ENCODE measurements at places on chromosomes 6 and 20.

- no peak for DNase-seq
These were observed 384.5 kb downstream of the SMOC2 start for GRCh38 chr6:168825226-168826077.

DNA sequence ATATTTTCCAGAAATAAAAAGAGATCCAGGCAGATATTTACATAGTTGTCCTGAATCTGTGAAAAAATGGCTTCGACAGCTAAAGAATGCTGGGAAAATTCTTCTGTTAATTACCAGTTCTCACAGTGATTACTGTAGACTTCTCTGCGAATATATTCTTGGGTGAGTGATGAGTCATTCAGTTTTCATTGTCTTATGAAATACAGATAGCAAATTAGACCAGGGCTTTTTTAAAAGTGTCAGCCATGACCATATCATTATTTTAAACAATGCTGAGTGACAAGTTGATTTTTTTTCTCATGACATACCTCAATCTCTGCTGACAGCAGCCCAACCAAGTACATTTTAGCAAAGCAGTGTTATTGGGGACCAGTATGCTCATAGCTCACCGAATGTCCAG lies 32.8 kb downstream of the TSPYL4 start:
- DNase-seq = no peak

DNA sequence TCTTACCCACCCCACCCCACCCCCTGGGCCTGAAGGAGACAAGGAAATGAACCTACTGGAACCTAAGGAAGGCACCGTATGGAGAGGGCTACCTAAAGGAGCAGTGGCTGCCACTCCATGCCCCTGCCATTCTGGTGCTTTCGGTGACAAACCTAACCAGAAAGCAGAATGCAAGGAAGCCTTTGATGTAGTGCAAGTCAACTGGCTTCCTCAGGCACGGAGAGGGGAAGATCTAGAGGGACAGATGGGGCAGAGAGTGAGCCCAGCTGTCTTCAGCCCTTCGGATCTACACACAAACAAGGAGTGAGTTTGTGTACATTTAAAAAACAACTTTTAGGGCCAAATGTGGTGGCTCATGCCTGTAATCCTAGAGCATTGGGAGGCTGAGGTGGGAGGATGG lies 39.5 kb downstream of the PPP1R16B start:
- DNase-seq = no peak

DNA sequence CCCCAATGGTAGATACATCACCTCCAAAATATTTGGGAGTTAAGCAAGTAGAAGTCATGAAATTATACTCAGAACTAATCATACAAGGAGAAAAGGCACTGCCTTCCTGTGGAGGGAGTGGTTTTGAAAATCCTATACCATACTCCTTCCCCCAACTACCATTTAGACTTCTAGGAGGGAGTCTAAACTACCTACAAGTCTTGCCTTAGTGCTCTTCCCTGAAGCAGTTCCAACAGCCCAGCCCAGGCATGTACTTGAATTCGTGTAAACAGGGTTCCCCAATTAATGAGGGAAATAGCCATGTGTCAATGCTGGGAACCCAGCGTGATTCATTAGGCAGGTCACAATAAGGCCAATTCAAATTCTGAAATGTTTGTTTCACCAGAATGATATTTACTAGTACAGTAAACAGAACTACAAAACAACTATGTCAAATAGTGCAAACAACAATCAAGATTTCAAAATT lies 39.1 kb upstream of the SGK1 start:
- DNase-seq = no peak

- DNase-seq = no peak
These were observed 197.9 kb downstream of the TFAP2C start for GRCh38 chr20:56826705-56827665.

DNA sequence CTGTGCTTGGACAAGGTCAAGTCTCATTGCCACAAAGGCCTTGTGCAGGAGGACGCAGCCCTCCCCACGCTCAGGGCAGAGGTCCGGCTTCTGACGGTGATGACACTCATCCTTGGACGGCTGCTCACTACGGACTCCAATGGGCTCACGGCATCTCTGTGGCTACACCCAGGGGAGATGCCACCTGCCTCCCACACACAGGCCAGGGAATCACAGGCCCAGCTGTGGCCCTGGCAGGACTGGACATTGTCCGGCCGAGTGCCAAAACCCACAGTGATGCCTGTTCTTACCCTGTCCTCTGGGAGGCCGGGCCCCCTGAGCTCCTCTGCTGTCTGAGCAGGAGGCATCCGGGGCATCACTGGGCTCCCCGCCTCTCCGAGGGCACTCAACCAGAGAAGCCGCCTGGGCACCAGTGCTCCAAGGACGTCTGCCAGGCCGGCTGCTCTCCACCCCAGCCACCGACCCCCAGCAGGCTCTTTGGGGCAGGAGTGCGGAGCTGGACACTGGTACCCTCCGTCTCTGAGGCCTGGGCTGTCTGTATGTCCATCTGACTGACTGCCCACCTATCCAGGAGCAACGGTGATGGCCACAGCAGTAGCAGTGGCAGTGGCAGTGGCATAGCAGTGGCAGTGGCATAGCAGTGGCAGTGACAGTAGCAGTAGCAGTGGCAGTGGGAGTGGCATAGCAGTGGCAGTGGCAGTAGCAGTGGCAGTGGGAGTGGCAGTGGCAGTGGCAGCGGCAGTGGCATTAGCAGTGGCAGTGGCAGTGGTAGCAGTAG lies 1.9 kb downstream of the RBBP8NL start:
- no peak for DNase-seq

GRCh38 chr6:63998991-63999390 lies 363.4 kb downstream of the PHF3 start:
- no peak for DNase-seq

GRCh38 chr20:2749951-2750490 lies 50.4 kb downstream of the CPXM1 start:
- no peak for DNase-seq

DNA sequence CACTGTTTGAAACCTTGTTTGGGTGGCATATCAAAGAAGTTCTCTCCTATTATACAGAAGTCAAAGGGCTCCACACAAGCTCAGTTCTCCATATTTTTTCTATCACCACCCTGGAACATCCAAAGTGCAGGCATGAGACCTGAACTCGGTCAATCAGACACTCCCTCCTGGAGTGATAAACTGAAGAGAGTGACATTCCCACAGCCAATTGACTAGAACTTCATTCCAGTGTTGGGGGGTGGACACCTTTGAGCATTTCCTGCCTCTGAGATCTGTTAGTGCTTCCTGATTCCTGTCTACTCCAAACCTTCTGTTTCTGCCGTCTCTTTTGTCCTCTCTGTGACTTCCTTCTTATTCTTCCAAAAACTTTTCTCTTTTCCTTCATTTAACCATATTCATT lies 220.7 kb upstream of the NOX3 start:
- DNase-seq = no peak

GRCh38 chr20:34052414-34052813 lies 58.7 kb downstream of the RALY start:
- no peak for DNase-seq

DNA sequence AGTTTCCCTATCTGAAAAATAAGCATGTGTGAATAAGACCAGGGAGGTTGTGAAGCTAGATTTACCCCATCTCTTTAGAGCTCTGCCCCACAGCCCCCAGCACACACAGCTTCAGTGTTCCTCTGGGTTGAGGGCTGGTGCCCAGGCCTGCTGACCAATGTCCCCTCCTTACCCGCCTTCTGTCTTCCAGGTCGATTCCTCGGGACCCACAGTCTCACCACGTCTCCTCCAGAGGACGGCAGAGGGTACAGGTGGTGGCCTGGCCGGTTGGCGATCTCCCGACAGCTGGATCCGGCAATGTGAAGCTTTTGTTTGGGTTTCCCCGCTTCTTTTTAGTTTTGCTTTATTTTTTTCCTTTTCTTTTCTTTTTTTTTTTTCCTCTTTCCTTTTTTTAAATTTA lies 42.0 kb downstream of the STK35 start:
- peak; percentile 32 for DNase-seq

GRCh38 chr20:60036746-60037499 lies 78.7 kb downstream of the CDH26 start:
- DNase-seq = no peak

DNA sequence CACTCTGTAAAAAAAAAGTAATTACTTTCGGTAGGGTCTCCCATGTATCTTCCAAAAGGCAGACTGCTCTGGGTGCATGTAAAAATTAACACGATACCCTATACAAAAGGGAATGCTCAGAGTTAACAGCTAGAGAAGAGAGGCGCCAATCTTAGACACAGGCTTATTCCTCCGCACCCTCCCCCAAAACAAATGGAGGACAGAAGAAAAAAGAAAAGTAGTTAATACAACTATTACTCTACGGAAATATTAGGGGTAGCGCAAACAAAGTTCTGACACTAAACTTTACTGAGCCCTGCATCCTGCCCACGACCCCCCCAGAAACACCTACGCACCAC lies 331 bp upstream of the UFL1 start:
- no peak for DNase-seq

GRCh38 chr20:63253438-63254231 lies 628 bp downstream of the NKAIN4 start:
- DNase-seq = no peak

- no peak for DNase-seq
These were observed 51.9 kb downstream of the TRAM2 start for GRCh38 chr6:52524918-52525317.

- no peak for DNase-seq
These were observed 94.0 kb upstream of the NHSL1 start for GRCh38 chr6:138593124-138593877.

GRCh38 chr20:34850969-34851368 lies 21.7 kb downstream of the GGT7 start:
- no peak for DNase-seq

DNA sequence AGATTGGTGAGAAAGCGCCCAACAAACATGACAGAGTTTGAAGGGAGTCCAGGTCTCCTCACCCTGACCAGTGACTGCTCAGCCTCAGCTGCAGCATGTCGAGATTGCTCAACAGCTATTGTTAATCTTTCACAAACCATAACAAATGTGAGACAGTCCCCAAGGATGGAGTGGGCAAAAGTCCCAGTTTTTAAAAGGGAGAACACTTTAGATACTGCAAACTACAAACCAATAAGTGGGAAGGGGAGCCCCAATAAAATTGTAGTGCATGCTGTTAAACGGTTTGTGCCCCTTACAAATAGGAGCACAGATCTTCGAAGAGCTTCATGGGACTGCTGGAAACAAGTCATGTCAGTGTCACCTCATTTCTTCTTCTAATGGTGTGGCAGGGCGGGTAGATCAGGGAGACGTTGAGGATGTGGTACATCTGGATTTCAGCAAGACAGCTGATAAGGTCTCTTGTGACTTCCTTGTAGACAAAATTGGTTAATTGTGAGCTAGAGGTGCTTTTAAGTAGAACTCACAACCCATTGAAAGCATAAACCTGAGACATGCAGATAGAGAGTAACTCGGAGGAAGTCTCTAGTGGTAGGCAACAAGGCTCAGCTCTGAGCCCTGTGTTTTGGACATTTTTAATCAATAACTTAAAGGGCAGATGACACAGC lies 134.0 kb upstream of the ARMC2 start:
- DNase-seq = no peak

- no peak for DNase-seq
These were observed 13.4 kb downstream of the PHIP start for GRCh38 chr6:79064635-79065034.

DNA sequence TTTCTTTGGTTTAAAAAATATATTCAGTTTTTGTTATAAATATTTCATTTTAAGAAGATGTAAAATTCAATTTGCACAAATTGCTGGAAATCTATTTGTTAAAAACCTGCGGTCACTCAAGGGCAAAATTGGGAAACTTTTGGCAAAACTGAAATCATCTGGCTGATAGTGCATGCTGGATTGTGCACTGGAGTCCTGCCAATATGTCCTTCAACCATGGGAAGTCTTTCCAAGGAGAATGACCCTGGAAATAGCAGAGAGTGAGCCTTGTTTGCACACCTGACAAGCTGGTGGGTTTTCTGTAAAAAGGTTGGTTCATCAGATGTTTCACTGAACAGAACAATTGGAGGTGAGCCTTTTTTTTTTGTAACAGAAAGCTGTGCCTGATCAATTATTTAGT lies 413.5 kb downstream of the BTBD3 start:
- DNase-seq = no peak

- DNase-seq = no peak
These were observed 126.5 kb downstream of the SLC24A3 start for GRCh38 chr20:19338960-19339359.

DNA sequence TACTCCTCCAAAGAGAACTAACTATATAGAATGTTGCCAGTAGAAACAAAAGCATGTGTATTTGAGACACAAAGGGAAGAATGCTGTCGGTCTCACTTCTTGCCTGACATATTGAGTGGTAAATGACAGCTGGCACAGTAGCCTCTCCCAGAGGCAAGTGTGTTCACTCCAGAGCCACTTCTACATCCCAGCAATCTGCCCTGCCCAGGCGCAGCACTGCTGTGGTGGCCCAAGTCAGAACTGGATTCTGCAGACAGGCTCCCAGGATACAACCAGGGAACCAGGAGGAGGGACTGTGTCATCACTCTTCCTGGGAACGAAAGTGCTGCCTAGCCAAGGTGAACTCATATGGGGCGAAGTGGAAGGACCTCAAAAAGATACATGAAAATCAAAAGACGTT lies 103.2 kb upstream of the ARMC2 start:
- DNase-seq = no peak

GRCh38 chr6:151393410-151393809 lies 2.1 kb upstream of the ZBTB2 start:
- DNase-seq = no peak

GRCh38 chr6:55499591-55499990 lies 79.4 kb downstream of the HMGCLL1 start:
- DNase-seq = no peak

DNA sequence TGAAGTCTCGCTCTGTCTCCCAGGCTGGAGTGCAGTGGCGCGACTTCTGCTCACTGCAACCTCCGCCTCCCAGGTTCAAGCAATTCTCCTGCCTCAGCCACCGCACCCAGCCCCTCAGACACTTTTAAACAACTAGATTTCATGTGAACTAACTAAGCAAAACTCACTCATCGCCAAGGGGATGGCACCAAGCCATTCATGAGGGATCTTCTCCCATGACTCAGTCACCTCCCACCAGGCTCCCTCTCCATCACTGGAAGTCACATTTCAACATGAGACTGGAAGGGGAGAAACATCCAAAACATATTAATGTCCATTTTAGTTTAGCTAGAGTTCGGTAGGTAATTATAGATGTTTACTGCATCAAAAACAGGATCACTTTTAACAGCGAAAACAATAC lies 95.9 kb upstream of the PRL start:
- no peak for DNase-seq

GRCh38 chr20:48861444-48861843 lies 33.6 kb upstream of the PREX1 start:
- DNase-seq = no peak

Measured in spleen (tissue), 13 donors.